ENCODE measurements at places on chromosomes 3 and 15.

DNA sequence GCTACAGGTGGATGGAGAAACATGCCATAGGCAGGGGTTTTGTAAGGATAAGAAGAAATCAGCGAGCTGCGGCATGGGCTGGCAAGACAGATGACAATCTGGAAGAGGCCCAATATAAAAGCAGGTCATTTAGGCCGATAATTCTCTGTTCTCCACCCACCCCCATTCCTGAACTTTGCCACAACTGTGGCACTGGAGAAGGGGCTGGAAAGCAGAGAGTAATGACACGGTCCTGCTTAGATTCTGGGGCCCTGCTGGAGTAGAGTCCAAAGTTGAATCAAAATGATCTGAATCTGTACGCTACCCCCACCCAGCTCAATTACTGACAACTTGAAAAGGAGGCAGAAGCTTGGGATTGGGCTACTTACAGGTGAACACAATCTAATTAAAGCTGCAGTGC is 18.4 kb upstream of the BUB1B start:
- no peak for DNase-seq

- DNase-seq = no peak
Measured at GRCh38 chr3:141538568-141539240, 51.9 kb downstream of the RASA2 start.

GRCh38 chr3:186849374-186849975 is 7.0 kb downstream of the ADIPOQ start:
- DNase-seq = peak; percentile 45

DNA sequence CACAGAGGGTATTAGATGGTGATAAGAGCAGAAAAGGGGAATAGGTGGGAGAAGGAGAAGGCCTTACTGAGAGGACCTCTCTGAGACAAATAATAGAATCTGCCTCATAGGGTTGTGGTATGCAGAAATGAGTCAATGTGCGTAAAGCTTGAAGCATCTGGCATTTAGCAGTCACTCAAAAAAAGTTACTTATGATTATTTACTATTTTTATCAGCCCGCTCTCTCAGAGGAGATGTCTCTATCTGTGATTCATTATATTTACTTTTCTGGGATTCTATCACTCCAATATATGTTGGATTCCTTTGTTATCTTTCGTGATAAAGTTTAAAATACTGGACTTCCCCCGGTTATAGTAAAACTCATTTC is 4.6 kb upstream of the TM4SF1 start:
- DNase-seq = no peak

GRCh38 chr3:103052236-103052830 is 617.5 kb downstream of the ZPLD1 start:
- DNase-seq = peak; percentile 20

- no peak for DNase-seq
Measured at GRCh38 chr3:25897019-25897418, 107.1 kb downstream of the OXSM start.

DNA sequence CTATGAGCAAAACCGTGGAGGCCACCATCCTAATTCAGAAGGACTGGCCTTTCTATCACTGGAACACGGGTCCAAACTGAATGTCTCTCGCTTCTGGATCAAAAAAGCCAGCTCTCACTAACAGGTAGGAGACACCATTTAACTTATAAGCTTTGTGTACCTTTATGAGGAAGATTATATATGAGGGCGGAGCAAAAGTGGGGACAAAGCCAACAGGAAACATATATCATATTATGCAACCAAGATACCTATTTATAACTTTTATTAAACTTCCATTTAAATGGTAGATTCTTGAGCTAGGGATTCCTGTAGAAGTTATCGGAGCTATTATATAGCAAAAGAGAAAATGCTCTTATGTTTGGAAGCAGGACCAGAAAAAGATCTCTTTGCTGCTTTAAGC is 78.4 kb downstream of the IGF2BP2 start:
- DNase-seq = no peak

GRCh38 chr3:53824795-53825194 is 21.4 kb downstream of the CHDH start:
- no peak for DNase-seq

DNA sequence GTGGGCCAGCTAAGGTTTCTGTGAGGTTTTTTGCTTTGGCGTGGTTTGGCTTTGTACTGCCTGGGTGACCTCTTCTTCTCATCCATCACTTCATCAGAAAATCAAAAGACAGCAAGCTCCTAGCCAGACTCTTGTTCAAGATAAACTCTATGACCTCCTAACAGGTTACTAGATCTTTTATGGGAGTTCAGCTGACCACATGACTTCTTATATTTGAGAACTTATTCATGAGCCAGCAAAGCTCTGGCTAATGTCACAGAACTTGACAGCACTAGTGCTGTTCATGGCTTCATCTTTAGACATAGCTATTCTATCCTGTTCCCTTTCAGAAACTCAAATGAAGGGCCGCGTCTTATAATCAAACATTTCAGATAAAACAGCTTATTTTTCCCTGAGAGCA is 527.1 kb upstream of the GOLIM4 start:
- no peak for DNase-seq

- no peak for DNase-seq
Measured at GRCh38 chr15:75203908-75204263, 2.2 kb downstream of the C15orf39 start.

- DNase-seq = no peak
Measured at GRCh38 chr3:16364323-16364722, 99.3 kb downstream of the OXNAD1 start.

DNA sequence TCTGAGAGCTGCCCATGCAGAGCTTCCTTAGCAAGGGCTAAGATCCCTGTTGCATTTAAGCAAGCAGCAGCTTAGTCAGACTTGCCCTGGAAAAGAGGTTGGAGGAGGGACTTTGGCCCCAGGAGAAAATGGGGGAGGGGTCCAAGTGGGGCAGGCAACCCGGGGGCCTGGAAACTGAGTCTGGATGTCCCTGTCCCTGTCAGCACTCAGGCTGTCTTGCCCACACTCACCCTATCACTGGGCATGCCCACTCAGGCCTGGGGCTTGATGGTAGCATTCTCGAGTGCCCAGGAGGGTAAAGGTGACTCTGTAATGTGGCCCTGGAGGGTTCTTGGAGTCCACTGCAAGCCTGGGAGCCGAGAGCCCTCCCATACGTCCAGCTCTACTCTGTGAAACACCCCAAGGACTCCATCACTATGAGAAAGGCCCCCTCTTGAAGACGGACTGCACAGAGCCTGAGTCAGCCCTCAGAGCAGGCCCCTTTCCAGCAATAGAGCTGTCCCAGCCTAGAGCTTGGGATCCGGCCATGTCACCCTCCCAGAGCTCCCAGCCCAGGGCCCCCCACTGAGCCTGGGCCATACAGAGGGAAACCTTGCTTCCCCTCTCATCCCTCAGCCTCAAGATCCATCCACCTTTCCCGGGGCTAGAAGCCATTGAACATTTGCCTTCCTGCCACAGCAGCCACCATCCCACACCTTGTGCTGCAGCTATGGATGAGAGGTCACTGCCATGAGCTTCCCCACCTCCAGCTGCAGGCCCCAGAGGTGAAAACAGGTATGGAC is 13.4 kb downstream of the MYL3 start:
- no peak for DNase-seq

- no peak for DNase-seq
Measured at GRCh38 chr3:107729686-107730085, 206.9 kb downstream of the BBX start.

GRCh38 chr3:72597756-72598195 is 250.5 kb downstream of the SHQ1 start:
- DNase-seq = no peak

DNA sequence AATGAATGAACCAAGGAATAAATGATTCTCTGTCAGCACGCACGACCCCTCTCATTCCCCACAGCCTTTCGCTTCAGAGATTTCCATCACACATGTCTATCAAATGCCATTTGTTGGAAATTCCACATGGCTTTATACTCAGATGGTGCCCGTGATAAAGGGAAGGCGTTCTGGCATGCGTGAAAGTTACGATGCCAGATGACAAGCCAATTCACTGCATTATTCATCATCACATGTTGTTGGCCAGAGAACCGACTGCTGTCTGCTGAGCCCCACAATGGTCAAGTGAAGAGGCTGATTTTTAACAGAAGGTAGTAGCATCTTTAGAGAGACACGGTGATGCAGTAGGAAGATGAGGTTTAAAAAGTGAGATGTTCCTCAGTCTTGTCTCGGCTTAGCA is 74.1 kb upstream of the FRMD4B start:
- no peak for DNase-seq

GRCh38 chr15:36658898-36659639 is 79.6 kb downstream of the CDIN1 start:
- DNase-seq = no peak
